Stimulated activated CD8-positive, alpha-beta memory T cell treated with anti-CD3 and anti-CD28 coated beads, Interleukin-2, amount 100 ng/mL, for 1 hour (primary cell): ENCODE measurements at places on chromosomes 5 and 9.

DNA sequence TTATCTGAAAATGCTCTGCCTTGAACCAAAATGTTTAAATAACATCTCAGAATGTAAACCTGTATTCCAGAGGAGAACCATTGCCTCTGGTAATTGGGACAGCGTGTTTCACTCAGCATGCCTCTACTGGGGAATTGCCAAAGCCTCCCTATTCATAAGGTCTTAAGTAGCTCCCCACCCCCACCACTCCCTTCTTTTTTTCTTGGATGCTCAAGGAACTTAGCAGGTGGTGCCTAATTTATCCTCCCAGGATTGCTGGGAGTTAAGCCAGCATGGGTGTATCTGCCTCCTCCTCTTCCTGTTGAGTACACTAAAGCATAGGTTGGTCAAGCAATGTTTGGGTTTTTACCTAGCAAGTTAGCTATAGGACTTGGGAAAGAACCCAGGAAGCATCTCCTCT is 220.2 kb downstream of the DMAC1 start:
- no peak for DNase-seq

DNA sequence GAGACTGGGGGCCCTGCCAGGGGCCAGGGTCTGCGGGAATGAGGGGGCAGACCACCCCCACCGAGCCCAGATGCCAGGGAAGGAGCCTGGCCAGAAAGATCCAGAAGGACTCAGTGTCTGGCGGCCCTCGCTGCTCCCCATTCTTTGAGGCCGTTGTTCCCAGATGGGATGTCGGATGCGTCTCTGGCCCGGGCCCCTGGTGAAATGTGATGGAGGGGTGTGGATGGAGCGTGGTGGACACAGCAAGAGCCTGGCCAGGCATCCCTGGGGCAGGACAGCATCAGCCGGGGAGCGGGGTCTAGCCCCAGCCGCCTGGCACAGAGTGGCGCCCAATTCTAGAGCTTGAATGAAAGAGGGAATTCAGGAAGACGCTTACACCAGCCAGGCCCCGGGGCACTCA is 46.2 kb upstream of the NKD2 start:
- DNase-seq: no peak

DNA sequence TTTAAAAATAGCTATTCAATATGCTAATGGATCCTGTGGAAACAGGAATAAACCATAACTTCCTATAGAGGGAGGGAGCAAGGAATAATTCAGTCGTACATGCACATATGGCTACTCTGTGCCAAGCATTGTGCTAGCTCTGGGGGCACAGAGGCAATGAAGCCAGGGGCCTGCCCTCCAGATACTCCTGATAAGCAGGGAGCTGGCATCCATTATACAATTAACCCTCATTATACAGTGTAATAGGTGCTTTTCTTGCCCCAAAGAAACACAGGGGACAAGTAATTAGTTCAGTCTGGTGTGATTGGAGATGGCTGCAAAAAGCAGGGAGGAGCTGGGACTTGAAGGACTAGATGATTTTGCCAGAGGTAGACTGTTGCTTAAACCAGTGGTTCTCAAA is 200.4 kb downstream of the SREK1 start:
- DNase-seq: no peak

DNA sequence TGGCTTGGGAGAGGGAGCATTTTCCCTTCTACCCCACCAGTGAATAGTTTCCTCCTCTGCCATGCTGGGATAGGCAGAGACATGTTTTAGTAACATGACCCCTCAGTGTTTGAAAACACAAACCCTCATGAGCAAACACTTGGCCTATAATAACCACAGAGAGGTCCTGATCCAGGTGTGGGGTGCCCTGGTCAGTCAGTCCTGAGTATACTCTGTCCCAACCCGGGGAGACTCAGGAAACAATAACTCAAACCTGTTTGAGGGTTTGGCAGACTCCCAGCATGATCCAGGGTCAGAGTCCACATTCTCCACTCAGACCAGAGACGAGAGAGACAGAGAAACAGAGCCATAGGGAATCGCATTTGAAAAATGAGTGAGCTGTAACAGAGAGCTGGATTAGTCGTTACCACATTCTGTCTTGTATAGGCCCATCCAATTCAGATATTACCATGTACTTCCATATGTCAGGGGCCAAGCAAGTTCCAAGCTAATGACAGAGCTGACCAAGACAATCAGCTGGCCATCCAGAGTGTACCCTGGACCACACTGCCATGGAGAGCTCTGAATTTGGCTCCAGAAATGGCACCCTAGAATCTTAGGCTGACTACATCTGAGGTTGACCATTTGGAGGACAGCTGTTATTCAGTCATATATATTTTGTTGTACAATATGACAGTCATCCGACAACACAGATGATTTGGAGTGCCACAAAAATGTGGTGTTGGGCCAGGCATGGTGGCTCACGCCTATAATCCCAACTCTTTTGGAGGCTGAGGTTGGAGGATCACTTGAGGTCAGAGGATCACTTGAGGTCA is 4.2 kb upstream of the CA9 start:
- DNase-seq: no peak

- no peak for DNase-seq
These were observed 214.4 kb downstream of the EFNA5 start for GRCh38 chr5:107456281-107456715.

- no peak for DNase-seq
These were observed 8.3 kb downstream of the ITGA2 start for GRCh38 chr5:52997424-52997823.

DNA sequence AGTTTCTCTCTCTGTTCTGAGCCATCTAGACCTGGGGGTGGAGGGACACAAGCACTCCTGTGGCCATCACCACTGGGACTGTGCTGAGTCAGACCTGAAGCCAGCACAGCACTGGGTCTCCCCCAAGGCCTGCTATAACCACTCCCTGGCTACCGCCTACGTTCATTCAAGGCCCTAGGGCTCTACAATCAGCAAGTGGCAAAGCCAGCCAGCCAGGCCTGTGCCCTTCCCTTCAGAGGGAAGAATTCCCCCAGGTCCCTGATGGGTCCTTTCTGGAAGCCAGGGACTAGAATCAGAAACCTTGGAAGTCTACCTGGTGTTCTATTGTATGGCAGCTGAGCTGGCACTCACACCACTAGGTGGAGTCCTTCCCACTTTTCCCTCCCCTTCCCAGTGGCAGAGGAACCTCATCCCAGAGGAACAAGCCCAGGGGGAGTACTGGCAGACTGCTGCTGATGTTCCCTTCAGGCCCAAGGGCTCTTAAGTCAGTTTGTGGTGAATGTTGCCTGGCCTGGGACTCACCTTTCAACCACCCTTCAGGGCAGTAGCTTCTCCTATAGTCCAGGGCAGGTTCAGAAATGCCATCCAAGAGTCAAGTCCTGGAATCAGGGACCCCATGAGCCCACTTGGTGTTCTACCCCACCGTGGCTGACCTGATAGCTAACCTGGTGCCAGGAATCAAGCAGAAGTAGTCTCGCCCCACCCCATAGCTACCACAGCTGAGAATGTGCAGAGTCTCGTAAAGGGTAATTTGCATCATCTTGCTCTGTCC is 20.0 kb downstream of the JMY start:
- DNase-seq: no peak

DNA sequence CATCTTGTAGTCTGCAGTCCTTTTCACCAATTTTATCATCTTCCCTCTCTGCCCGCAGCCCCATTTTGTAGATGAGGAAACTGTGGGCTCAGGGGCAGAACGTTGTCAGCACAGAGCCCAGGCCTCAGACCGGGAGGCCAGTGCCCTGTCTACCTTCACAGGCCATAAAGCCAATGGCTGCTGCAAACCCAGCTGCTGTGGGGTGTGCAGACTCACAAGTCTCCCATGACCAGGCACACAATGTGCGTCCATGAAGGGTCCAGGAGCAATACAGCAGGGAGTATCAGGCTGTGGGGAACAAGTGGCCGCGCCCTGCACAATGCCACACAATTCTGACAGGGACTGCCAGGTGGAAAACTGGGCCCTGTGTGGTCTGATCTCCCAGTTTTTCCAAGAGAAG is 71.0 kb downstream of the COL23A1 start:
- DNase-seq: no peak

DNA sequence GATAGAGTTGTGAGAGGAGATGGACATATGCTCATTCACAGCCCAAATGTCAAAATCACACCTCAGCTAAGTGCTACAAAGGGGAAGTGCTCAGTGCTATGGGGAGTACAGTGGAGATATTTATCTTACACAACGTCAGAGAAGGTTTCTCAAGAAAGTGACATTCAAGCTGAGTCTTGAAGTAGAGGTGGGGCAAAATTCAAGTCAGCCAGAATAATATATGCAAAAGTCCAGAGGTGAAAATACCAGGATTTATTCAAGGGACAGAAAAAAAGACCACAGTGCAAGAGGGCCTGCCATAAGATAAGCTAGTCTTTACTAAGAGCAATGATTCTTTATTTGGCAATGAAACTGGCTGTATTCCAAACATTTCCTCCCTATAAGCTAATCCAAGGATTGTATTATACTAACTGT is 327.8 kb upstream of the PIK3R1 start:
- no peak for DNase-seq

GRCh38 chr5:41368158-41368557 is 142.2 kb downstream of the PLCXD3 start:
- DNase-seq: no peak

GRCh38 chr5:174401793-174402192 is 322.6 kb upstream of the MSX2 start:
- no peak for DNase-seq

GRCh38 chr9:125359011-125359410 is 97.4 kb downstream of the GAPVD1 start:
- DNase-seq: no peak

DNA sequence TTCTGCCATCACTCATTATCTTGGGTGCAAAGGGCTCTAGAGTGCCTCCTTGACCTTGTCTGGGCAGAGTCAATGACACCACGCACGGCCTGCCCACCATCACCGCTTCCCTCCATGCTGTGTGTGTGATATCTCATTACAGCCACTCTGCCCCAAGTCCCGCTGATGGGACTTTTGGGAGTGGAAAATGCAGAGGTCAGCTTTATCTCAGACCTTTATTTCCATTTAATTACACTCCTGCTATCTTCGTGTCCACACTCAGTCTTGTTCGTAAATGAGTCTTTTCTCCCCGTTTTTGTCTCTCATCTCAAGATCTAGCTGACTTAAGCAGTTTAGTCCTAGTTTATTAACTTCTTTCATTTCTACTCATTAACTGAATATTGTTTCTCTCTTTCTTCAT is 226.2 kb downstream of the ICE1 start:
- DNase-seq: no peak

DNA sequence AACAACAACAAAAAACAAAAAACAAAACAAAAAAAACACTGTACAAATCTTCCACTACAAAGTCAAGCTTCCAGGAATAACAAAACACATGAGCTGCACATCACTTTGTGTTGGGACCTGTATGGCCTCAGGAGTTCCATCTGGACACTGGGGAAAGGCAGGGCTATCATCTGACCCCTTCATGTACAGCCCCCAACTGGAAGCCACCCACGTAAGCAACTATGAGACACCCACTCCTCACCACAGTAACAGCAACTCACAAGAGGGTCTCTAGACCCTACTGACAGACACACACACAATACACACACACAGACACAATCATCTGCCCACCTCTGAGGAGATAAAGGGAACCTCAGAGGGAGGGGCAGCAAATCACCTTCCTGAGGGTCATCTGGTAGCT is 81.7 kb upstream of the LRRTM2 start:
- no peak for DNase-seq

DNA sequence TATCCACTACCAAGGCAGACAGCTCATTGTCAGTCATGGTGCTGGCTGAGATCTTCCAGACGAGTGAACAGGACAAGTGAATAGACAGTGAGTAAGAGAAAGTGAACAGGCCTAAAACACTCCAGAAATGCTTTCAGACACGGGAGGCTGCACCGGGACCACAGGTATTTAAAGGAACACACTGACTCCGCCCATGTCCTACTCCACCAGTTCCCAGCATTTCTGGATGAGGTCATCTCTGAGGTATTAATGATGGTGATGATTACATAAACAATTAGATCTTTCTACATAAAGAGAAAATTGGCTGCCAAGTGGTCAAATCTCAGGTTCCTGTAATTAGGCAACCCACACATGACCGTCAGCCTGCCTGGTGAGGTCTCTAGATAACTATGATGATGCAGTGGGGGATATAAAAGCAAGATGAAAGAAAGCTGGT is at the start of gene ACTBL2:
Gene ACTBL2, minus strand, starts transcription at position 141 of the 436 bp plus-strand sequence. Its CDS starts 104 bp downstream, at position 37.
- no peak for DNase-seq

- DNase-seq: no peak
These were observed 410.9 kb upstream of the TRPC7 start for GRCh38 chr5:136776022-136776927.

GRCh38 chr5:164742025-164742424 is 1236.6 kb downstream of the MAT2B start:
- DNase-seq: no peak

- no peak for DNase-seq
These were observed 2.7 kb downstream of the LEAP2 start for GRCh38 chr5:132876020-132876759.

DNA sequence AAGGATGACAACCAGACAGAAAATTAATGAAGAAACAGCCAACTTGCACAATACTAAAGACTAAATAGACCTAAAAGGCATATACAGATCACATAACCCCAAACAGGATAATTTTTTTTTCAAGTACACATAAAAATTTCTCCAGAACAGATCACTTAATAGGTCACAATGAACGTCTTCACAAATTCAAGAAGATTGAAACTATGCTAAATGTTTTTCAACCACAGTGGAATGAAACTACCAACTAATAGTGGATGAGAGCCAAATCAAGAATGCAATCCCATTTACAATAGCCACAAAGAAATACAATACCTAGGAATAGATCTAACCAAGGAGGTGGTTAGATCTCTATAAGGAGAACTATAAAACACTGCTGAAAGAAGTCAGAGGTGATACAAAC is 145.8 kb downstream of the TMEM232 start:
- DNase-seq: no peak

DNA sequence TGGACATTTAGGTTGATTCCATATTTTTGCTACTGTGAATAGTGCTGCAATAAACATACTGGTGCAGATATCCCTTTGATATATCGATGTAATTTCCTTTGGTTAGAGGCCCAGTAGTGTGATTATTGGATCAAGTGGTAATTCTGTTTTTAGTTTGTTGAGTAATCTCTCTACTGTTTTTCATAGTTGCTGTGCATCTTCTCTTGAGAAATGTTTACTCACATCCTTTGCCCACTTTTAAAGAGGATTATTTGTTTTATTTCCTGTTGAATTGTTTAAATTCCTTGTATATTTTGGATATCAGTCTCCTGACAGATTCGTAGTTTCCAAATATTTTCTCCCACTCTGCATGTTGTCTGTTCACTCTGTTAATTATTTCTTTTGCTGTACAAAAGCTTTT is 352.6 kb upstream of the TARS1 start:
- DNase-seq: no peak

DNA sequence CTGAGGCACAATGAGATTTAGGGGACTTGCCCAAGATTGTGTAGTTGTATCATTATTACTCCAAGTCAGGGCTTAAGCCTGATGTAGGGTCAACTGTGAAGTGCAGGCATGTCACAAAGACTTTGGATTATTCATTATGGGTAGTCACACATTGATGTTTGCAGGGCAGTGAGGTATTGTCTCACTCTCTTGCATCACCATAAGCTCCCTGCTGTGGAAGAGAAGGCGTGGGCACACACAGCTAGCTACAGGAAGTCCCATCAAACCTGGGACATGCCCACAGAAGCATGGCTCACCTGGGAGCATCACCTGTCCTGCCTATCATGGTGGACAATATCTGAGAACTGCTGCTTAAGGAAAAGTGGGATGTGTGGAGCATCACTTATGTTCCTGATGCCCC is 42.1 kb downstream of the TMOD1 start:
- no peak for DNase-seq

GRCh38 chr5:116953251-116953930 is 378.8 kb upstream of the SEMA6A start:
- no peak for DNase-seq
